WTC11 (cell line): ENCODE measurements at places on chromosomes 5 and 9. TPM values are rescaled to one million over a fixed set of nuclear protein-coding genes. Genes with fewer than 3 reads are reported as not detected.

Gene ADCY2
- 142 to 165 TPM (median 154 TPM) in 3 replicates for total RNA-seq

- peak; percentile 6 for DNase-seq
Measured at GRCh38 chr5:175709276-175709781, 51.5 kb downstream of the HRH2 start.

DNA sequence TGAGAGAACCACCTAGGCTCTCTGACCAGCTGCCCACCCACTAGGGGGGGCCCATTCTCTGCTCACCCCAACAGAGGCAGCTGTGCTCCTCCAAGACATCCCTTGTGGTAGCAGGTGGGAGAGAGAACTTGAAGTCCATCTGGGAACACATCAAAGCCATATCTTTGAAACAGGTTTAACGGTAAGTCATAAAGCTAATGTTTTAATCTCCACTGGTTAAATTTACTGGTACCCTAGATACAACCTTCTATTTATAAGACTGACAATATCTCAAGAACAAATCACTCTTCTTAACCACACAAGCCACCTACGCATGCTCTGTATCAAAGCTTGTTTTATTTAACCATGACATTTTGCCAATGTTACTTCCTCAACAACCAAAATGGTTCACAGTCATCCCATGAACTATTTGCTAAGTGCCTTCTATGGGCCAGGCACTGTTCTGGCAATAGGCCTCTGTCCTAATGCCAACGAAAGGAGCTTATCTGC is 20.4 kb downstream of the AUH start:
- no peak for DNase-seq

DNA sequence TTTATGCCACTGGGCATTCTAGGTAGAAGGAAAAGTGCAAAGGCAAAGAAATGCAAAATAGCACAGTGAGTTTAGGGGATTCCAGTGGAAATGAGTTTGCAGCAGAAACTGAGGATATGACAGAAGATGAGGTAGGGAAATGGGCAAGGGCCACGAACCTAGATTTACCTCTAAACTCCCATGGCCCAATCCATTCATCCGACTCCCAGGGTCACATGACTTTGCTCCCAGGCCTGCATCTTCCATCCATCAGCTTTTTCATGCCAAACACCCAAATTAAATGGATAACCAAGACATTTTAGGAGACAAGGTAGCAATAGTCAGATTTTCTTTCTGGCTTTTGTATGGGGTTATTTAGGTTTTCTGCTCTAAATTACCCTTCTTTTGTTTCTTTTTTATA is 22.2 kb upstream of the FABP6 start:
- no peak for DNase-seq

DNA sequence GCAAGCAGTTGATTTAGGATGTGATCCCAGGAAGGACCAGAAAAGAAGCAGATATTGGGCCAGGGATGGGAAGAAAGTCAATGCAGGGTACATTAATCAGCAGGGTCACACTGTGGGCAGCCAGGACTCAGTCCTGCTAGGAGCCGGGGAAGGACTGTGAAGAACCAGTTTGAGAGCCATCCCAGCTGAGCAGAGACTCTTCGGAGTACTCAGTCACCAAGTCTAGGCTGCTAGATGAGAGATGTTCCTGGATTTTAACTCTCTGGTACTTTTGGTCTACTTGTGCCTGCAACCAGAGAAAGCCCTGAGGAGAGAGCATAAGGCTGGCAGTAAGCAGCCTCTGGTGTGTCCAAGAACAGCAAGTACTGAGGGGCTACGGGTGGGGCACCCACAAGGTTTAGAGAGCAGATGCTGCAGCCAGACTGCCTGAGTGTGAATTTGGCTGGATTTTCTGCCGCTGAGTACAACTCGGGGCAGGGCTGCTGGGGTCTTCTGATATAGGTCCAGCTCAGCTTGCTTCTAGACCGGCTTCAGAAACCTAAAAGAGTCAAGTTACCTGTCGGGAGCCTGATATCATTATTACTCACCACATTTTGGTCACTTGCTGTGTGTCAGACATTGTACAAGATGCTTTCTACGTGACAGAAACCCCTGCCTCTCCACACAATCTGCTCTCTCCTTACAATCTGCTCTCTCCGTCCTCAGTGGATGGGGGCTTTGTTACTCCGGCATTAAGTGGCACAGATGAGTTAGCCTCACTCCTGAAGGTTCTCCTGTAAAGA is 250.2 kb upstream of the GAS1 start:
- no peak for DNase-seq
